Thymus (tissue), 14 donors: ENCODE measurements at places on chromosomes 4 and X.

- no peaks in the 10 kb centered on the region for H3K4me1 ChIP-seq
- no peak overlapping the region for H3K27ac ChIP-seq
- no peaks in the 10 kb centered on the region for H3K36me3 ChIP-seq
- H3K4me3 ChIP-seq = no peak overlapping the region
- no peak for DNase-seq
Measured at GRCh38 chr4:17876943-17877342, 66.2 kb downstream of the NCAPG start.

- no peaks in the 10 kb centered on the region for H3K36me3 ChIP-seq
- H3K27me3 ChIP-seq = no peaks in the 10 kb centered on the region
- H3K4me1 ChIP-seq = no peaks in the 10 kb centered on the region
- no peak overlapping the region for H3K27ac ChIP-seq
Measured at GRCh38 chrX:129445436-129445835, 77.9 kb downstream of the SMARCA1 start.

DNA sequence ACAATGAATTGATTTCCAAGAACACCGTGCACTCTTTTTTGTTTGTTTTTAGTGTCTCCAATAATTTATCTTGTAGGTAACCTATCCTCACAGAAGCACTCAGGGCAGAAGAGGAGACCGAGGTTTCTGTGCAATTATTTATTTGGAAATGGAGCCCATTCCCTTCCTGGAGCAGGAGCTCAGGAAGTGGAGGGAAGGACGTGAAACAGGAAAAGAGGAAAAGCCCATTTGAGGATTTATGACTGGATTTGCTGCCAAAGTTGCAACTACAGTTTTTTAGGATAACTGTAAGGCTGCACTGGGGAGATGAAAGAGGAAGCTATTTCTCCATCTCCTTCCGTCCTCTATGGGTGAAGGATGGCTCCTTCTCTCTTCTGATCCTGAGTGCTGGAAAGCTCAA, 31.7 kb upstream of the MXRA5 start:
- H3K27me3 ChIP-seq = no peaks in the 10 kb centered on the region
- no peak overlapping the region for H3K4me3 ChIP-seq
- H3K27ac ChIP-seq = no peak overlapping the region
- DNase-seq = no peak
- H3K4me1 ChIP-seq = no peaks in the 10 kb centered on the region

- H3K27me3 ChIP-seq = no peaks in the 10 kb centered on the region
- H3K4me3 ChIP-seq = no peak overlapping the region
- H3K4me1 ChIP-seq = no peaks in the 10 kb centered on the region
- H3K27ac ChIP-seq = no peak overlapping the region
- no peak for DNase-seq
- H3K36me3 ChIP-seq = no peaks in the 10 kb centered on the region
Measured at GRCh38 chr4:185833055-185833598, 21.1 kb upstream of the SORBS2 start.

DNA sequence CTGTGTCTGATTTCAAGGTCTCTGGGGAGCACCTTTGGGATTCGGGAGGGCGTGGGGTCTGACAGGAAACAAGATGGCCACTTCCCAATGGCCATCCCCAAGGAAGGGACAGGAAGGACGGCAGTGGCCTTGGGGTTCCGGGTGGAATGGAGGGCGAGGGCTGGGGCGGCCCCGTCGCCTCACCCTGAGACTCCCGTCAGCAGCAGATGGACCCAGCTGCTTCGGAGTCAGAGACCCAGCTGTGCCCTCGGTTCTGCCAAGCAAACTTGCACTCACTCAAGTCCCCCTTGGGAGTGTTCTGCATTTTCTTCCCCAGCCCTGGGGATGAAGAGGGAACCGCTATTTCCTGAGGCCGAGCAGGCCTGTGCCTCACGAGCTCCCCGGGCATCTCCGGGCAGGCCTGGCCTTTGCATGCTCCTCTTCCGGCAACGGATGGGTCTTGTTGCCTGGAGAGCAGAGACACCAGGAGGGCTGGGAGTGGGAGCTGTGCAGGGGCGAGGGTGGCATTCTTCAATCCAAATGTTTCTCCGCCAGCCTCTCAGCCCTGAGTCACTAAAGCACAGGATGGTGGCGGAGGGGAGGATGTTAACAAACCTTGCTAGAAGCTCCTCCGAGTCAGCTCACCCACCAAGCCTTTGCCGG, 6.8 kb upstream of the DUSP9 start:
- DNase-seq = no peak
- H3K4me3 ChIP-seq = no peak overlapping the region
- H3K4me1 ChIP-seq = no peaks in the 10 kb centered on the region
- peaks cover 31% of the 10 kb centered on the region for H3K27me3 ChIP-seq
- H3K36me3 ChIP-seq = no peaks in the 10 kb centered on the region
- no peak overlapping the region for H3K27ac ChIP-seq

DNA sequence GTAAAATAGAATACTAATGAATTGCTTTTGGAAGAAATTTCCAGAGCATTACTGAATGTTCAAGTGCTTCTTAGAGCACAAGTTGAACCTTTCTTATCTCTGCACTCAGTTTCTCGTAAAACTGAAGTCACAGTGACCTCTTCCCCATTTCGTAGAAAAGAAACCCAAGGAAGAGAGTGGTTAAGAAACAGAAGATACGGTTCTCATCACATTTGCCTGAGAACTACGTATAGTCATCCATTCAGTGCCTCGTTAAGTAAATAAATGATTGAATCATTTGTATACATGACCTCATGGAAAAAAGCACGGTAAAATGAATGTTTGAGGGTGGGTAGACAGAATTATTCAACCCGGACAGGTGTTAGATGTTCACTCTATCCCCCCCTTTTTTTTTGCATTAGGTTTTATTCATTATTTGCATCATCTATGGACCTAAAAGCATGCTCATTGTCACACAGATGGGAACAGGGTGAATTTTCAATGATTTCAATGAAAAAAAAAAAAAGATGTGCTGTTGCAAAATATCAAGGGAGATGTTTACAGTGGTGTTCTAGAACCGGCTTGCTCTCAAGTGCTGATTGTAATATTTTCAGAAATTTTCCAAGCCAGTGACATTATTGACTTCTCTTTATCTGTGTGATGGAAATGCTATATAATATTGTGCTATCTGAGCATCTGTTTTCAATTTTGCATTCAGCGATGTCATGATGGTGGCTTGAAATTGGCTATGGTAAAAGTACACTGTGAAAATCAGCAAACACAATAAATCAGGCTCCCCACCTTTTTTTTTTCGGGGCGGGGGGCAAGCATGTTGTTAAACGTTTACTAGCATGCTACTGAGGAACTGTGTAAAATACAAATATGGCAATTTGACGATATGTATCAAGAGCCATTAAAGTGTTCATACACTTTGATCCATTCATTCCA, 4.3 kb downstream of the RHOH start:
- H3K27ac ChIP-seq = peak overlapping the region; percentile 89
- H3K4me3 ChIP-seq = peak overlapping the region; percentile 92
- peaks cover 41% of the 10 kb centered on the region for H3K4me1 ChIP-seq
- peaks cover 4% of the 10 kb centered on the region for H3K36me3 ChIP-seq
- no peaks in the 10 kb centered on the region for H3K27me3 ChIP-seq

DNA sequence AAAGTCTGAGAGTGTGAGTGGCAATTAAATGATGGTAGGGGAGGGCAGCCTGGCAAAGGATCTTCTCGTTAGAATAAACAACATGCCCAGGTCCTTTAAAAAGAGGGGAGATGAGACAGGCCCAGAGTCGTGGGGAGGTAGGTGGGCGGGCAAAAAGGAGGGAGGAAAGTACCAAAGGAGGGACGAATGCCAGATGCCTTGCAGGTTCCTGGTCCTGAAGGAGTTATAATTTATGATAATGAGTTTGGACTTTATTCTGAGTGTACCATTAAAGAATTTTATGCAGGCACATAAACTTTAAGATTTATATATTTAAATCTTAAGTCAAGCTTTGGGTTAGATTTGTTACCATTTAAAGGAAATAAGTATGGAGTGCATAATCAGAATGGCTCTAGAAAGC, 62.3 kb upstream of the SMARCA5 start:
- no peaks in the 10 kb centered on the region for H3K4me1 ChIP-seq
- H3K36me3 ChIP-seq = no peaks in the 10 kb centered on the region
- no peak for DNase-seq
- no peak overlapping the region for H3K27ac ChIP-seq

DNA sequence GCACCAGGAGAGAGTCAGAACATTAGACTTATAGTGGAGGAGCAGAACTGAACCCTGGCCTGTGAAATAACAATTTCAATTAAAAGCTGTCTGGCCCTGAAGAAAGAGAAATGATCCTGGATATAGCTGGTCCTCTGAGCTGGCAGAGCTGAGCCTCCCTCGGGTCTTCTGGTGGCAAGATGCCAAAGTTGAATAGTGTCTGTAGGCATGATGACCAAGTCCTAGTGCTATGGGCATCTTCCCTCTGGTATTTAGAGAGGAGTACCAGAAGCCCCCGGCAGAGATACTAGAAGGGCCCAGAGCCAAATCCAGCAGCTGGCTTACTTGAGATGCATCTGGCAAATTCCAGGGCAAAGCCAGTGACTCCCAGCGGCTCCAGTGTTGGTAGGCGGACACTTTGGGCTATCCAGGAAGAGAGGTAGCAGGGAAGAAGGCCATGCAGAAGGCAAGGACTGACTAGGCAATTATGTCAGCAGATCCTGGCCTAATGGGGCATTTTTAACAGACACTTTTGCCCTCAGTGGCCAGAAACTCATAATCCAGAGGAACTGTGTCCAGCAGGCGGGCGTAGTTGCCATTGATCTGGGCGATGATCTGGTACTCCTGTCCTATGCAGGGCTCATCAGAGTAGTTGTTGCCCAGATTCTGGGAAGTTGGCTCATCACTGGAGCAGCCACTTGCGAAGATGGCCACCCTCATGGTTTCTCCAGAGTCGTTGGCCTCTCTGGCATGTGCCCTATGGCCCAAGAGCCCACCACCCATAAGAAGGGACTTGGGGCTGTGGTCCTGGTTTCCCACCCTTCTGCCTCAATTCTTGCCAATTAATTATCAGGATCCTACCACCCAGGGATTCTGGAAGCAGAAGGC, 17.9 kb downstream of the VSIG4 start:
- no peaks in the 10 kb centered on the region for H3K27me3 ChIP-seq
- peaks cover 15% of the 10 kb centered on the region for H3K4me1 ChIP-seq
- H3K4me3 ChIP-seq = no peak overlapping the region
- no peaks in the 10 kb centered on the region for H3K36me3 ChIP-seq
- no peak overlapping the region for H3K27ac ChIP-seq
- DNase-seq = no peak

- DNase-seq = no peak
- H3K36me3 ChIP-seq = no peaks in the 10 kb centered on the region
- H3K27me3 ChIP-seq = no peaks in the 10 kb centered on the region
- no peak overlapping the region for H3K4me3 ChIP-seq
- no peak overlapping the region for H3K27ac ChIP-seq
Measured at GRCh38 chrX:47862680-47863079, 26.0 kb downstream of the ZNF81 start.
